ENCODE measurements at places on chromosomes 2 and 18.

GRCh38 chr2:54557601-54558187 lies 101.6 kb downstream of the SPTBN1 start:
- DNase-seq = peak; percentile 75

DNA sequence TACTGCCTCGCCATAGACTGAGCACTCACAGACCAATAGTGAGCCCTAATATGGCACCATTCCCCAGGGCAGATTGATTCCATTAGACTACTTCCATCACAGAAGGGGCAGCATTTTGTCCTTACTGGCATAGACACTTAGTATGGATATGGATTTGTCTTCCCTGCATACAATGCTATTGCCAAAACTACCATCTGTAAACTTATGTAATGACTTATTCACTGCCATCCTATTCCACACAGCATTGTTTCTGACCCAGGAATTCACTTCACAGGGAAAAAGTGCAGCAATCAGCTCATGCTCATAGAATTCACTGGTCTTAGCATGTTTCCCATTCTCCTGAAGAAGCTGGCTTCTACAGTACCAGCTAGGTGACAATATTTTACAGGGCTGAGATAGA lies 179.0 kb downstream of the PPP1R1C start:
- no peak for DNase-seq

DNA sequence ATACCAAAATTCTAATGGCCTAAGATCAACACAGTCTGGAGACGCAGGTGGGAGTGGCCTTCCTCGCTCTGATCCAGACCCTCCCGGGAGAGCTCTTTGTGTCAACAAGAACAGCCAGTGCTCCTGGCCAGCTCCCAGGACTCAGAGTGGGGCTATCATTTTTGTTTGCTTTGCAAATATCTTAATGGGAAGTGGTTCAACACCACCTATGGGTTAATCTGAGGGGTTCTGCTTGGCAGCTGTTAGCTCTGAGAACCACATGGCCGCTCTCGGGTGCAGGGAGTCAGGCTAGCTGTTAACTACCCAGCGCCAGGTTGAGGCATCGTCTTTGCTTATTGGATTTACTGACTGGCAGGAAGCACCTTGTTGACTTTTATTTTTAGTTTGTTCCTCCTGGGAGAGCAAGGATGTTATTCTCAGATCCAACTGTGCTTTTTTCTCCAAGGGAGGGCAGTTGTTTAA lies 184.8 kb upstream of the SP5 start:
- no peak for DNase-seq

- DNase-seq = no peak
Observed at GRCh38 chr2:24908461-24908901, 11.6 kb downstream of the ADCY3 start.

DNA sequence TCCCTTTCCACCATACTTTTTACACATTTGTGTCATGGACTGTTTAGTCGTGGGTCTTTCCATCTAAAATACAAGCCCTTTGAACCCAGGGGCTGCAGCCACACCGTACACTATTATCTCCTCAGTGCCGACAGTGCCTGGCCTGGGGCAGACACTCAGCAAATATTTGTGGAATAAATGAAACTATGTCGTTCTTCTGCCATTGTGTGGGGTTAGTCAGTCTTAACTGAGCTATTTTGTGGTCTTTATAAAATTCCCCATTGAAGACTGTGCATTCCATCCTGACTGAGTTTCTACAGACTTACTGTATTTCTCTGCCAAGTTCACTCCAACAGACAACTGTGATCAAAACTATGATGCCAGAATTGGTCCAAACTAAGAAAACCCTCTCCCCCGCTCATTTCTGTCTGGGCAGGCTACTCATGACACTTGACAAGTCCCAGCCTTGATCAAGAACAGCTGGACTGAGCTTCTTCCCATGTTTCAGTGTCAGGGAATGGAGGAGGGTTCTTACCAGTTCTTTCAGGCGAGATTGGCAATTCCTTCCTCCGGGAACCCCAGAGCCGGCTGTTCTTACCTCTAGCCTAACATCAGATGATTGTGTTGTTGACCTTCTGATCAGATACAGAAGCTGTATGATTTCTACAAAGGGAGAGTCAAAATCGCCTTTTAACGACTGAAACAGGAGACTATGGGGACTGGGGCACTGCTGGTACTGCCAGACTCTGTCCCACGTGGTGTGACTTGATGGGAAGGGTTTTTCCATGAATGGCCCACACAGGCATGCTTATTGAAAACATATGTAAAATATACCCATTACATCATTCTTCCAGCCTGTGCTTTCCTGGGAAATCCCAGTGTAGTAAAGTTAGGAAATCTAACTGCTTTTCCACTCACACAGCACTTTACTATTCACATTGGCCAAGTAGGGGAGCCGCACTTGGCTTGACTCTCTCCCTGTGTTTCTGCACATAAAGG lies 77.4 kb upstream of the NPAS2 start:
- no peak for DNase-seq

GRCh38 chr18:25814841-25815458 lies 275.5 kb downstream of the SS18 start:
- no peak for DNase-seq

DNA sequence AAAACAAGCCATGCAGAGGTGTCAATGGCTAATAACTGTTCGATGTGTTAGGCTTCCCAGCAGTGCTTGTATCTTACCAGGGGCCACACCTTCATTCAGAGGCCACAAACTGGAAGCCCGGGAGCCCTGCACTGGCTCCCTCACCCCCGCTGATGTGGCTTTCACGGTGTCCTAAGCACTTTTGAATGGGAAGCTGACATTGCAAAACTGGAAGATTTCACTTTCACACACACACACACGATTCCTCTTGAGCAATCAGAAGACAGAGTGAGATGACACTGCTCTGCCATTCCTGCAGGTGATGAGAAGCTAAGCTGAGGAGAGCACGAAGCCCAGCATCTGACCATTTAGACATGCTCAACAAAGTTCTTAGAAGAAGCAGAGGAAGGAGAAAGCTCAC lies 8.6 kb upstream of the ZNF407 start:
- no peak for DNase-seq

All from stimulated activated naive CD8-positive, alpha-beta T cell treated with anti-CD3 and anti-CD28 coated beads, Interleukin-15, Interleukin-2, amounts not matched to agents 100 U/mL and 50 U/mL, for 24 hours (primary cell).